ENCODE measurements at places on chromosomes 6 and 20.

GRCh38 chr6:21664314-21665109 is 71.0 kb downstream of the SOX4 start:
- DNase-seq = no peak

DNA sequence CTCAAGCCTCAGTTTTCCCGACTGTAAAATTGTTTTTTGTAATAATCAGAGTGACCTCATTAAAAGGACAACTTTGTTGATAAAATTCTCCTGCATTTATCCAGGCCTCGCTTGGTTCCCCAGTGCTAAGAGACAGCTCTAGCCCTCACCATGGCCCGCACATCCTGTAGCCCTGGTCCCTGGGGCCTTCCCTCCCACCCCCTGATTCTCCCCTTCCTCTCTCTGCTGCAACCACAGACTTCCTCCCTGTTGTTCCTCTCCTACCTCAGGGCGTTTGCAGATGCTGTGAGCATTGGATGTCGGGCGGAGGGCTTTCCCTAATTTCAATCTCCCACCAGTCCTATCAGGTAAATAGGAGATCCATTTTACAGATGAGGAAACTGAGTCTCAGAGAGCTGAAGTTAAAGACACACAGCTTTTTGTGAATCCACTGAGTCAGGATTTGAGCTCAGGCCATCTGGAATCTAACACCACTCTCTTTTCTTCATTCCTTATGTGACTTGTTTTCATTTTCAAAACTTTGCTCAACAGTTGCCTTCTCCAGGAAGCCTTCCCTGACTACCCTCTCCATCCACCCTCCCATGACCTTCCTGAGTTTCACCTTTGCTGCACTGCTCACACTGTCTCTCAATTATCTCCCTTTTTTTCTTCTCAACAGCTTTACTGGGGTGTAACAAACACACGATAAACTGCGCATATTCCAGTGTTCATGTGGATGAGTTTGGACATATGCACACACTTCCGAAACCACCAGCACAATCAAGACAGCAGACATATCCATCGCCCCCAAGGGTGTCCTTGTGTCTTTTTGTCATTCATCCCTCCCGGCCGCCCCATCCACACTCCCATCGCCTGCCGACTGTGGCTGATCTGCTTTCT is 107.1 kb downstream of the CEBPB start:
- no peak for DNase-seq

- DNase-seq = no peak
These were observed 245.9 kb downstream of the ERMARD start for GRCh38 chr6:169997187-169997929.

DNA sequence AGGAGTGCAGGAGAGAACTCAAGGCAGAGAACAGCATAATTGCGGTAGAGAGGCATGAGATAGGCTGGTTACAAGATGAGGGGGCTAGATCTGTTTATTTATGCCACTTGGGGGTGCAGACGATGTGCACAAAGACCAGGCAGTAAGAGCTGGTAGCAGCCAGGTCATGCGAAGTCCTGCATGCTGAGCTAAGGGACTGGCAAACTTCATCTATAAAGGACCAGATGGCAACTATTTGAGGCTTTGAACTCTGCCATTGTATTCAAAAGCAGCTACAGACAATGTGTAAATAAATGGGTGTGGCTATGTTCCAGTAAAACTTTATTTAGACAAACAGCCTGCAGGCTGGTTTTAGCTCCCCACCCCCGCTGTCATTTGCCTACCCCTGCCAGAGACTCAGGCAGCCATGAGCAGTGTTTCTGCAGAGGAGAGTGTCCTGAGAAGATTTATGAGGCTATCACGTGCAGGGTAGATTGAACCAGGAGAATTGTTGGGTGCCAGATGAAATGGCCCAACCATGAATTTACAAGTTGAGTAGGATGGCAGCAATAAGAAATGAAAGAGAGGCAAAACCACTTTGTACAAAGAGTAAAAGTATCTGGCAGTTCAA is 253.4 kb upstream of the MOCS1 start:
- no peak for DNase-seq

DNA sequence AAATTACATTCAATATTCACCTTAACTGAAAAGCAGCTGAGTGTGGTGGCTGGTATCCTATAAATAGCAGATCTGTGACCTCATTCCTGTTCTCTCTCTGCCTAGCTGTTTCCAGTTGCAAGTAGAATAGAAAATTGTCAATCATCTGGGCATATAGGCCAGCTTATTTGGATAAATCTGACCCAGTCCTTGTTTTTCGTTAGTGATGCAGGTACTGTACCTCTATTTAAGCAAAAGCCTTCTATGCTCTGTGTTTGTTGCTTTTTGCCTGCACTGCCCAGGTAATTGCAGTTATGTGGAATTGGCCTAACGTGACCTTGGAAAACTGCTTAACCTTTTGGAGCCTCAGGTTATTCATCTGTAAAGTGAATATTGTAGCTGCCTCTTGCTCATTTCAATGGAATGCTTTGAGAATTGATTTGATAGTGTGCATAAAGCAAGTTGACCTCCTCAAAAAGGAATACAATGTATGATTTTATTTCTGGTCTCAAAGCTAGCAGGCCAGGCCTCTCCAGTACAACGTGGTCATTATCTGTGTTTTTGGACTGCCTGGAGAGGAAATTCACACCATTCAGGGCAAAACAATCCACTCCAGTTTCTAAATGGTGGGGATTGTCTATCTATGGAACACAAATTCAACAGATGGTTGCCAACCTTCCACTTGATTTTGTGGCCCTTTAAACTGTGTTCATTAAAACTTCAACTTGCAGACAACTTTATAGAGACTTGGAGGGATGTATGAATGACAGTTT is 508.7 kb upstream of the CITED2 start:
- DNase-seq = peak; percentile 48

DNA sequence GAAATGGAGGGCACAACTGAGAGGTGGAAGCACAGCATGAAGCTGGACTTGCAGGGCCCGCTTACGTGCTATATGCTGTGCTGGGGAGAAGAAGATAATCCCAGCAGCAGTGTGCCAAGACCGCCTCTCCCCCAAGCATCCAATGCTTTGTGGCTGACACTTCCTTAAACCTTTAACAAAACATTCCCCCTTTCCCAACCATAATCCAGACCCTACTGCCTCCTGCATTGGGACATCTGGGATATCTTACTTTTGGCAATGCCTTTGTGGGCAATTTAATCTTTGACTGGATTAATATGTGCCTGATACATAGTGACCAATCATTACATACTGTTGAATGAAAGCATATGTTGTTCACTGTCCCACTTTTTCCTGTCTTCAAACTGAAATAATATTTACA is 3.1 kb upstream of the TENT5A start:
- no peak for DNase-seq

DNA sequence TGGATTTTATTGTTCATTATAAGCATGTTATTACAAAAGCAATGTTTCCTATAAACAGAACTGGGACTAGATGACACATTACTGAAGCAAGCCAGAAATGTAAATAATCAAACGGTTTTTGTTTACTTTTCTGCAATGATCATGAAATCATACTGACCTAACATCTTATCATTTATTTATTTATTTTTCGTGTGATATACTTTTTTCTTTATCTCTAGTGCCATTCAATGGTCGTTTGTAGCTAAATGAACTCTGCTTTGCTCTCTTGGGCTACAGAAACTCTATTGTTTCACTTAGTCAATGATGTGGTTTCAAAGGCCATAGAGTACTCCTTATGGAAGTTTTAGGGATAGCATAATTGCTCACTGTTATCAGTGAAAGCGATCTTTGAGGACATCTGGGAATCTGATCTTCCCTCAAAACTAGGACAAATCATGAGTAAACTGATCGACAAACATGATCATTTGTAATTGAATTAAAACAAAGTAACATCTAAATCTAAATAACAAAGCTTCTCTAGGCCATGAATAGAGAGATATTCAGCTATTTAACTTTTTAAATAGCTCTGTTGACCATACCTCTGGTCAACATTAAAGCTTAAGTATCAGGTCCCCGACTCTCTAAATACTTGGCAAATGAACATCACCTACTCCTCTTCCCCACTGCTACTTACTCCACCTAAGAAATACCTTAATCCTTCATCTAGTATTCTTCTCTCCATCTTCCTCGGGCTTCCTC is 933.4 kb downstream of the TFAP2A start:
- no peak for DNase-seq

DNA sequence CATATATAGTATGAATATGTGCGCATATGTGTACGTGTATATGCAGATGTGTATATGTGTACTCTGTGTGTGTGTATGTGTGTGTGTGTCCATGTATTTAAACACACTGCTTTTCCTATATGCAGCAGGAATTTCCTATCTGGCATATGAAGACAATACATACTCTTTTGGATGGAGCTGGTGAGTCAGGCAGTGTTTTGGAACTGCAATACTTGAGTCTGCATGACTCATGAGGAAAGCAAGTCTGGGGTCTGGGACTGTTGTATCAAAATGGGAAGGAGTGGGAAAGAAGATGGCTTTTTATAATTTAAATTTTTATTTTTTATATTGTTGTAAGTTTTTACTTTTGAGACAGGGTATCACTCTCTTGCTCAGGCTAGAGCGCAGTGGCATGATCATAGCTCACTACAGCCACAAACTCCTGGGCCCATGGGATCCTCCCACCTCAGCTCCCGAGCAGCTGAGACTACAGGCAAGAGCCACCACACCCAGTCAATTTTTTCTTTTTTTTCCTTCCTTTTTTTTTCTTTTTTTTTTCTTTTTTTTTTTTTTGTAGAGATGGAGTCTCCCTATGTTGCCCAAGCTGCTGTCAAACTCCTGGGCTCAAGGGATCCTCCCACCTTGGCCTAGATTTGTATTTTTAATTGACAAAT is 72.2 kb downstream of the ATXN1 start:
- no peak for DNase-seq

GRCh38 chr6:37691904-37692806 is 5.5 kb downstream of the MDGA1 start:
- peak; percentile 64 for DNase-seq

GRCh38 chr6:149936743-149937142 is 5.1 kb upstream of the ULBP2 start:
- DNase-seq = no peak

- no peak for DNase-seq
These were observed 164.9 kb upstream of the EPHA7 start for GRCh38 chr6:93584300-93584699.

DNA sequence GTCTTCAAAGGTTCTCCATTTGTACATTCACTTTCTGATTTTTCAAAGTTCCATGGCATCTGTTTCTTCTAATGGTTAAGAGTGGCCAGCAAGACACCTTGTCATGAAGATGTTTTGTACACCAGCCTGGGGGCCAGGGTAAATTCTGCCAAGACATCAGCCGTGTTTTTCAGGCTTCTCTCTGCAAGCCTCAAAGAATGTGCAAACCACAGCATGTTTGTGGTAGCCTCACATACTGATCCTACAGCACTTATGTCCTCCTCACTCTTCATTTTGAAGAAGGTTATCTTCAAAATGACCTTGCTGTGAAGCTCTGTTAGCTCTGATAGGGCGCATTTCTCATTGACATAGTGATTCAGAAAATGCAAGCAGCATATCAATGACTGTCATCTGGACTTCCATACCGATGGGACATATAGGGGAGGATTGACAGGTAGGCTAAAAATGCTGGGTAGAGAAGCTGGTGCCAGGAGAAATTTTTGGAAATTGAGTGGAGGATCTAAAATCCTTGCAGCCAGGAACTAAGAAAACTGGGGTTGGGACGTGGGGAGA is 59.3 kb upstream of the SPTLC3 start:
- no peak for DNase-seq

- no peak for DNase-seq
These were observed 16.3 kb upstream of the SERPINB9 start for GRCh38 chr6:2919401-2919800.

GRCh38 chr6:137166247-137167098 is 7.0 kb downstream of the IL22RA2 start:
- no peak for DNase-seq

GRCh38 chr20:19506021-19506420 is 252.0 kb upstream of the RIN2 start:
- no peak for DNase-seq

GRCh38 chr6:93318121-93318520 is 101.2 kb downstream of the EPHA7 start:
- no peak for DNase-seq

GRCh38 chr6:74320074-74320473 is 624.1 kb downstream of the CD109 start:
- no peak for DNase-seq

- DNase-seq = no peak
These were observed 4.5 kb upstream of the SLC22A1 start for GRCh38 chr6:160117137-160117536.

GRCh38 chr6:168828800-168829199 is 387.8 kb downstream of the SMOC2 start:
- no peak for DNase-seq

DNA sequence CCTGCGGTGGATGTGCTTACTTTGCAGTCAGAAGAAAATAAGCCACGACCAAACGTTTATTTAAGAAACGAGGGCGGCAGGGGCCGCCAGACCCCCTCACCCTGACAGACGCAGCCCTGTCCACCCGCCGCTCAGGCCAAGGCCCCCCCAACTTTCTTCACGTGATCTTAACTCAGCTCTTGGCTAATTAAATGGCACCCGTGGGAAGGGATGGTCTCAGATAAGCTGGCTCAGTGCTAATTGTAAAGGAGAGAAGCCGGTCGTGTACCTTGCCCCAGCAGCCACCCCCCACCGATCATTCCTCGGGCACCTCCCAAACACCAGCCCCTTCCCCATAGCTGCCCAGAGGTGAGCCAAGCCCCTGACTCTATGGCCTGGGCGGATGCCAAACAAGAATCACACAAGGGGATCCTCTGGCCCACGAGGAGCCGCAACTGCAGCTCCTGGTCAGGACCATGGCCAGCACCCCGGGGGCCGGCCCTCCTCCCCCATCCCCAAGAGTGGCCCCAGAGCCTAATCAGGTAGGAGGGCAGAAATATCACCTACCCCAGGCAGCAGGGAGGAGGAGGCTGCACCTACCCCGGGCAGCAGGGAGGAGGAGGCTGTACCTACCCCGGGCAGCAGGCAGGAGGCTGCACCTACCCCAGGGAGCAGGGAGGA is 11.2 kb downstream of the KCNQ2 start:
- DNase-seq = no peak

GRCh38 chr6:157806856-157807215 is 16.2 kb upstream of the SNX9 start:
- DNase-seq = no peak

DNA sequence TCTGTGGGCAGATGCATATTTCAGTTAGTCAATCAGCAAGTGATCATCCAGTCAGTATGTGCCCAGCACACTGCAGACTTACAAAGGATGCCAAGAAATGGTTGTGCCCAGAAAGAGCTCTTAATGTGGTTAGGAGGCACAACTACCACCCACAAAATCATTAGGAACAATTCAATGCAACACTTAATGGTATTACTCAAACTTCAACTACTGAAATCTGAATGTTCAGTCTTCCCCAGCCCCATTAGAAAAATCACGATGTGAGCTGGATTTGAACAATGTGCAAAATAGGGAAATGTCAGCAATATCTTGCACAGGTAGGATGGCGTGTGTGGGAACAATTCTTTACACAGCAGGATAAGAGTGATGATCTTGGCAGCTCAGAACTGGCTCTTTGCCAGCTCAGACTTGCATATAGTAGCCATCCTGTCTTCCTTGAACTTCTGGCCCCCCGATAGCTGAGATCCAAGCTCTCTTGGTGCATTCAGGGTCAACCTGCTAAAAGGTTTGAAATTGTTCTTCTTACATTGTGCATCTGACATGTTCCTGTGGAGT is 556.7 kb upstream of the HTR1E start:
- DNase-seq = peak; percentile 86

Measured in caudate nucleus (tissue), 63 donors.